Aorta (tissue), 5 donors: ENCODE measurements at places on chromosomes 3 and 15. TPM values are rescaled to one million over a fixed set of nuclear protein-coding genes. Genes with fewer than 3 reads are reported as not detected.

Gene IGSF10
- 2.3 TPM for polyA plus RNA-seq

Gene MUC20
- 2.9 TPM for polyA plus RNA-seq

Gene SH3GL3
- polyA plus RNA-seq, result not detected

Gene HES1
- polyA plus RNA-seq, result 22.5 TPM

Gene MUSTN1
- 474 TPM for polyA plus RNA-seq

Gene ROPN1
- polyA plus RNA-seq, result not detected

Gene DUOXA2
- polyA plus RNA-seq, result 0.13 TPM

DNA sequence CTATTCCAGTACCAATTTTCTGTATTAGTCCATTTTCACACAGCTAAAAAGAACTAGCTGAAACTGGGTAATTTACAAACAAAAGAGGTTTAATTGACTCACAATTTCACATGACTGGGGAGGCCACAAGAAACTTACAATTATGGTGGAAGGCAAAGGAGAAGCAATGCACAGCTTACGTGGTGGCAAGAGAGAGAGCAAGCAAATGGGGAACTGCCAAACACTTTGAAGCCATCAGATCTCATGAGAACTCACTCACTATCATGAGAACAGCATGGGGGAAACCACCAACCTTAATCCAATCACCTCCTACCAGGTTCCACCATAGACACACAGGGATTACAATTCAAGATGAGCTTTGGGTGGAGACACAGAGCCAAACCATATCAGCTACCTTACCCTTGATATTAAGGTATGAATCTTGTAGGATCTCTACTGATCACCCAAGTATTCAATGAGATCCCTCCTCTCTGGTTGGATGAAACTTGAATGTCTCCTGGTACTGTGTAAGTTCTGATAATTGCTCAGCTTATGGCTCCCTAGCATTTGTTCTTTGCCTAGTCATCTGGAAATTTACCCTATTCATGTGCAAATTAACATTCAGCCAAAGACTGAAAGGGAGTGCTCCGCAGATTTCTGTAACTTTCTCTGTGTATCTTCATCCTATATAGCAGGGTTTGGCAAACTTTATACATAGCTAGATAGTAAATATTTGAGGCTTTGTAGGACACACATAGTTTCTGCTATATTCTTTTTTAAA is 38.9 kb downstream of the MYL3 start:
- DNase-seq, result no peak

GRCh38 chr3:143287403-143287802 is 167.8 kb downstream of the CHST2 start:
- DNase-seq, result no peak

DNA sequence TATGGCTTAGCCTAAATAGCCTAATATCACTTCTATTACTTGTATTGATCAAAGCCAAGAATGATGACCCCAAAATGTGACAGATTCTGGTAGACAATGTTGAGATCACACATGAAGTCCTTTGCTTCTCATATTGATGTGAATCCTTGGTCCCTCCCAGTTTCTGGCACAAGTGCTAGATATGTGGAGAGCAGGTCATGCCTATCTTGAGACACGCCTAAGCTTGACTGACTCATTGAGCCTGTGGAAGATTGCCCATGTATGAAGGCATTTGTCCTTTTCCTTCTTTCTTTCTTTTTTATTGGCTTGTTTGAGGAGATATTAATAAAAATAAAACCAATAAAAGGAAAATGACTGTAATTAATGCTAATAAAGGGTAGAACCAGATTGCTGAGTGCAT is 54.0 kb upstream of the TMEM108 start:
- no peak for DNase-seq

DNA sequence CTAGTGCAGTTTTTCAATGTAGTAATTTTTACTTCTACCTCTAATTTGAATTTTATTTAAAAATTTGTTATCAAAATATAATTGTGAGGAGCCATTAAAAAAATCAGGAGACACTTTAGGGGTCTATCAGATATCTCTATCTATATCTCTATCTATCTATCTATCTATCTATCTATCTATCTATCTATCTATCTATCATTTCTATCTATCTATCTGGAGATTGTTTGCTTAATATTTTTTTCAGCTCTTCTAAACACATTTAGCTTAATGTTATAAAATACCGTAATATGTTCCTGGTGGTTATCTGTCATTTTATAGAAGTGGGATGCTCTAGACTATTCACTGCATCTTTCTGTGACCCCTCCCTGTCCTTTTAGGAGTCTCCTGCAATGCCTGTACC is 193.7 kb upstream of the P2RY1 start:
- no peak for DNase-seq

DNA sequence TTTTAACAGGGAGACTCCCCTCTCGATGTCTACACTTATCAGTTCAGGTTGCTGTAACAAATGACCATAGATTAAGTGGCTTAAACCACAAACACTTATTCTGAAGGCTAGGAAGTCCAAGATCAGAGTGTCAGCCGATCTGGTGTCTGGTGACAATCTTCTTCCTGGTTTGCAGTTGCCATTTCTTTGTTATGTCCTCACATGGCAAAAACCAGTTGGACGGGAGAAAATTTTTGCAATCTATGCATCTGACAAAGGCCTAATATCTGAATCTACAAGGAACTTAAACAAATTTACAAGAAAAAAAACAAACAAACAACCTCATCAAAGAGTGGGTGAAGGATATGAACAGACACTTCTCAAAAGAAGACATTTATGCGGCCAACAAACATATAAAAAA is 116.9 kb upstream of the FOXB1 start:
- DNase-seq, result no peak

- no peak for DNase-seq
Measured at GRCh38 chr3:29314727-29315088, 33.8 kb downstream of the RBMS3 start.

GRCh38 chr3:191131305-191131704 is 67.7 kb upstream of the OSTN start:
- no peak for DNase-seq

DNA sequence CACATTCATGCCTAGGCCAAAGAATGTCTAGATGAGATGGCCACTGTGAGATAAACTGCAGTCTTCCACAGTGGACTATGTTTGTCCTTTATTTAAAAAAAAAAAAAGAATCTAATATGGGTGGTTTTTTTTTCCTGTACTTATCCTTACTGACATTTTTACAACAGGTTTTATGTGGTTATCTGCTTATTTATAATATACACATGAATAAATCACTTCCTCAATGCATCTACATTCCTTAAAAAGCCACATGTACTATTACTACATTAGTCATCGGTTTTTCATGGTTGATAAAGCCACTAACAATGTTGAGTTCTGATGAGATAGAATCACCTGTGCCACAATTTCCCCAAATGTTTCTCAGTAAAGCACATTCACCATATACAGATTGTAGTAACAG is 341.3 kb upstream of the THBS1 start:
- no peak for DNase-seq

GRCh38 chr3:168341956-168342936 is 246.5 kb upstream of the GOLIM4 start:
- DNase-seq, result no peak

DNA sequence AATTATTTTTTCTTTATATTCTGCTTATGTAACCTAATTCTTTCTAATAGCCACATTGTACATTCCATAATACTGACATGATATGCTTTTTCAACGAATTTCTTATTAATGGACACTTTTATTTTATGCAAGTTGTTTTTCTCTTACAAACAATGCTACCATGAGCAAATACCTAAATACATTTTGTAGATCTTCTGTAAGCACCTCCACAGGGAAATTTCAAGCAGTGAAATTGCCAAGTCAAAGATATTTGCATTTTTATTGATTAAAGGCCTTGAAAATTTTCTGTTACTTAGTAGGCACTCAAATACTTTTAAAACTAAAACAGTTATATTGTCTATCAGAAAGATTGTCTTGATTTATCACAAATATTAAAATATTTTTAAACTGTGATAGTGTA is 79.6 kb upstream of the C3orf49 start:
- no peak for DNase-seq

GRCh38 chr3:8488877-8489276 is 12.7 kb upstream of the LMCD1 start:
- DNase-seq, result no peak
